ENCODE measurements at places on chromosomes 5 and 9. TPM values are rescaled to one million over a fixed set of nuclear protein-coding genes. Genes with fewer than 3 reads are reported as not detected.

GRCh38 chr5:64838803-64839202, 70.1 kb downstream of the CWC27 start:
- DNase-seq, result no peak

- DNase-seq, result no peak
Measured at GRCh38 chr5:152374711-152375275, 30.3 kb downstream of the NMUR2 start.

DNA sequence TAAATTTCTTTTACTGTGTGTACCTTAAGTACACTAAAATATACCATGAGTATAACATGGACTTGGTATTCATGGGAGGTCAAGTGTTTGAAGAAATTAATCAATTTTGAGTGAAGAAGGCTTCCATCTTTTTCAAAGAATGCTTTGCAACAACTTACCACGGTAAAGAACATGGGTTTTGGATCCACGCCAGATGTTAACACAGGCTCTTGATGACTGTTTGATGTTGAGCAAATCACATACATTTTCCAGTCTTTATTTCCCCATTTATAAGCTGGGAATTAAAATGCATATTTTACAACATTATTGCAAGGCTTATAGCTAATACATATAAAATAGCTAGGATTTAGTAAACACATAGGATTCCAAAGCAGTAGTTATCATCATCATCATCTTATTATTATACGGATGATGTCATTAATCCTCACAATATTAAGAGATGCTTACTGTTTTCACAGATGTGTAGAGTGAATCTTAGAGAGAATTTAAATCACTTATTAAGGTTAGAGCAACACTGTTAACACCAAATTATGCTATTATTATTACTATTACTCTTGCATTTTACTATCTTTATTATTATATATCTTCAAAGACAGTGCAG, 362.0 kb downstream of the PRELID2 start:
- no peak for DNase-seq

- no peak for DNase-seq
Measured at GRCh38 chr9:73549991-73550390, 398.3 kb downstream of the ANXA1 start.

GRCh38 chr5:113056988-113057387, 80.4 kb downstream of the DCP2 start:
- no peak for DNase-seq

DNA sequence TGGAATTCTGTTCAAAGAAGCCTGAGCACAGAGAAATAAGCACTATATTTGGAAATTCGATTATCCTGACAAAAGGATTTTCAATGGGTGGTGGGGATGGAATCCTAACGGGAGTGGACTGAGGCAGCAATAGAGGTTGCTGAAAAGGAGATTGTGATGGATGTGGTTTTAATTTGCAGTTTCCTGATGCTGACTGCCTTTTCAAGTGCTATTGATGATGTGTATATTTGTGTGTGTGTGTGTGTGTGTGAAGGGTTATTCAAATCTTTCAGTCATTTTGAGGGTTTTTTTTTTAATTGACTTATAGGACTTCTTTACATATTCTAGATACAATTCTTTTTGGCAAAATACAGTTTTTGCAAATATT, 614.5 kb downstream of the HINT1 start:
- no peak for DNase-seq

GRCh38 chr5:76874088-76874581, 24.3 kb downstream of the S100Z start:
- DNase-seq, result no peak

Gene GRIN1
- not detected for total RNA-seq

Gene SPINK7
- total RNA-seq, result not detected

Gene QRFP
- total RNA-seq, result not detected

Gene CDKN2B
- 247 TPM for total RNA-seq
